ENCODE measurements at places on chromosomes 6 and 20. TPM values are rescaled to one million over a fixed set of nuclear protein-coding genes. Genes with fewer than 3 reads are reported as not detected.
A peak's percentile ranks its signal among the peaks of the same experiment; 100 is the strongest.

GRCh38 chr20:58424218-58424969 is 35.4 kb downstream of the VAPB start:
- no peak for DNase-seq

GRCh38 chr20:19815553-19815991 is 57.5 kb downstream of the RIN2 start:
- DNase-seq = peak; percentile 93

DNA sequence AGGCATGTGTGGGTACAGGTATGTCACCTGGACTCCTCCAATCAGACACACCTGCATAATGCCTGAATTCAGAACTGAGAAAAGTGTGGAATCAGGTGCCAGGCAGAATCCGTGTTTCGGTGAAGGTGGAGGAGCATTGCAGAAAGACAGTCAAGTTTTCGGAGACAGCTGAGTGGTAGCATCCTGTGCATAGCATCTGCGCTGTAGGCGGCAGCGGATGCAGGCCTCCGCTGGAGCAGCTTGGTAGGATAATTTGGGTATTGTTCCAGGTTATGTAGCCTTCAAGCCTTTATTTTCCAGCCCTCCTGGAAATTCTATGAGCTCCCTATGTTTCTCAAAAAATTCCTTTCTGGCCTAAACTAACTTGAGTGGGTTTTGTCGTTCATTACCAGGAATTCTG is 15.5 kb upstream of the ARMC2 start:
- DNase-seq = no peak

- peak; percentile 22 for DNase-seq
Observed at GRCh38 chr20:288956-289692, 1.4 kb downstream of the C20orf96 start.

TGM2 gene
- 144 TPM for total RNA-seq

- DNase-seq = no peak
Observed at GRCh38 chr6:155187106-155187505, 76.7 kb upstream of the CLDN20 start.

SRMS gene
- total RNA-seq = not detected

GRCh38 chr6:138601128-138601527 is 101.8 kb upstream of the NHSL1 start:
- no peak for DNase-seq

SOBP gene
- total RNA-seq = 0.51 TPM

Data from Caki2 (cell line).